ENCODE measurements at places on chromosomes 6 and 20.

DNA sequence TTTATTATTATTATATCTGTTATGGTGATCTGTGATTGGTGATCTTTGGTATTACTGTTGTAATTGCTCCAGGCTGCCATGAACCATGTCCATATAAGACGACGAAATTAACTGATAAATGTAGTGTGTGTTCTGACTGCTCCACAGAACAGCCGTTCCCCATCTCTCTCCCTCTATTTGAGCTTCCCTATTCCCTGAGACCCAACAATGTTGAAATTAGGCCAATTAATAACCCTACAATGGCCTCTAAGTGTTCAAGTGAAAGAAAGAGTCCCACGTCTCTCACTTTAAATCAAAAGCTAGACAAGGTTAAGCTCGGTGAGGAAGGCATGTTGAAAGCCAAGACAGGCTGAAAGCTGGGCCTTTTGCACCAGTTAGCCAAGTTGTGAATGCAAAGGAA, 51.6 kb downstream of the ZFP64 start:
- DNase-seq = no peak

DNA sequence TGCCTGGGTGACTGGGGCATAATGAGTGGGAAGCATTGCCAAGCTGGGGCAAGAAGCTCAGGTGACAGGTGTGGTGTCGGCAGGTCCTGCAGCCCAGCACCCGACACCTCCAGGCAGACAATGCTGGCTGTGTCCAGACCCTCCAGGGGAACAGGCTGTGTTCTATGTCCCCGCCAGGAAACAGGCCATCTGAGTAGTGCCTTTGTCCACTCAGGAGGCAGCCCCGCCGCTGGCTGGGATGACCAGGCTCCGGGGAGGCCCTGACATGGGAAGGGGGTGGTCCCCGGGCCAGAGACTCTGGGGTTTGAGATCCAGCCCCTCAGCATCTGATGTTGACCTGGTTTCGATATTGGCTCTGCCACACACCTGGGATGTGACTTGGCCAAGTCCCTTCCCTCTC, 28.4 kb downstream of the SNPH start:
- no peak for DNase-seq

DNA sequence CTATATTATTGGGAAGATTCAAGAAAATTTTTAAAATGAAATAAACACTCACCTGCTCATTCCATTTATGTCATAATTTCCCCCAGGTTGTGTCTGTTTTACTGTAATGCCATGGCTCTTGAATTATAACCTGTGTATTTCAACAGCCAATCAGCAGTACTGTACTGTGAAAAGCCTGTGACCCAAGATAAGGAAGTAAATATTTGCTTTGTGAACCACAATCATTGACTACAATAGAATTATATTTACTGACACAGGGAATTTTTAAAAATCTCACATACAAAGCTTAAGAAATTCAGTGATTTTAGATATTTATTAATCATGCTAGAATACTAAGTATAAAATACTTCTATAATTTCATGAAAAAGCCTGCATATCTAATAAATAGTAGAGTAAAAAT, 6.0 kb downstream of the RGS17 start:
- no peak for DNase-seq

DNA sequence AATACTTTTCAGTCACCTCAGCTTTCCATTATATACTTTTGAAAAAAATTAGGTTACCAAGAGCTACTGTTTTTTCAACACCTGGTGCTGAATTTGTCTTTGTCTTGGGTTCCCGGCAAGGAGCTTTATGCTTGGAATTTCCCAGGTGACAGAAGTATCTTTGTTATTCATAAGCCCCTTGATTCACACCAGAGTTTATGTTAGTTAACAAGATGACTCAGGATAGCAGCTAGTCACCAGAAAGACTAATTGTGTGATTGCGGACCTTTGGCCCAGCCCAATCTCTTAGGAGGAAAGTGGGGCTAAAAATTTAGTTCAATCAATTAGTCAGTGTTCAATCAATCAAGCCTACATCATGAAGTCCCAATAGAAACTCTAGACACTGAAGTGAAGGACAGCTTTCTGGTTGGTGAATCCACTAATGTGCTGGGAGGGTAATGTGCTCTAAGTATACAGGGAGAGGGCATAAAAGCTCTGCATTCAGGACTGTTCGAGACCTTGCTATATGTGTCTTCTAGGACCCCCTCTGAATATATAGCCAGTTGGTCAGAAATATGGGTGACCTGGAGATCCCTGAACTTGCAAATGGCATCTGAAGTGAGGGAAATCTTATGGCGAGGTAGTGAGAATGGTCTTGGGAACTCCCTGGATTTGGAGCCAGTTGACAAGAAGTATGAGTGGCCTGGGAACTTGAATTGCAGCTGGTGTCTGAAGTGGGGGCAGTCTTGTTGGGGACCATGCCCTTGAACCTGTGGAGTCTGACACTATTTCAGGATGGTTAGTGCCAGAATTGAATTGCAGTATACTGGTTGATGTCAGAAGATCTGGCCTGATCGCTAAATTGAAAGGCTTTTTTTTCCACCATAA, 16.2 kb downstream of the TMEM30A start:
- no peak for DNase-seq

DNA sequence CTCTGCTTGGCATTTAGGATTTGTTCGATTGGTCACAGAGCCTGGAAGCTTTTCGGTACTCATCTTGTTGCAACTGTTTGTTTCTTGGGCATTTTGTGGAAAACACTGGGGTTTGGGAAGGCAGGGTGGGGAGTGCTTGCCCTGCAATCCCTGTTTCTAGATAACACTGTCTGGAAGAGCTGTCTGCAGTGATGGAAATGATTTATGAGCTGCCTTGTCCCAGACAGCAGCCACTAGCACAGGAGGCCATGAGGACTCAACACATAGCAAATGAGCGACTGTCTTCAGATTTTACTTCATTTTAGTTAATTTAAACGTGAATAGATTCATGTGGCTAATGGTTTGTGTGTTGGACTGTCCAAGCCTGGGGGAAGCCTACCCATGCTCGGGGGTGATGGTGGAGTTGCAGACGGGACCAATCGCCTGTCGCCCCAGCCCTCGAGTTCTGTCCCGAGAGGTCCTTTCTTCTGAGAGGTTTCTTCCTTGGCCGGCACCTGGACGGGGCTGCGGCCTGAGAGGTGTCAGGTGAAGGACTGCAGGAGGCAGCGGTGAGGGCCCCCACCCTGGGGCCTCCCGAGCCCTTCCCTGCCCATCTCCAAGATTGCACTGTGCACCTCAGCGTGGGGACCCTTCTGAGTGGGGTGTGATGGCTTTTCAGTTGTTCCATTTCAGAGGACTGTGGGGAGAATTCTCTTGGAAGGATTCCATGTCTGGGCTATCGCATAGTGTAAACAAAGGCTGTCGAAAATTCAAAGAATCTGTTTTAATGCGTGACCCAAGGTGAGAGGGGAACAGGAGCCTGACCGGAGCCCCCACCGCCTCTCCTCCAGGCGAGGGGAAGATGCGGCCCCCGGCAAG, 55.4 kb downstream of the SMOC2 start:
- no peak for DNase-seq

- no peak for DNase-seq
Observed at GRCh38 chr20:48242623-48243022, 457.3 kb upstream of the SULF2 start.

GRCh38 chr6:36326356-36326995, 10.2 kb downstream of the BNIP5 start:
- DNase-seq = no peak

GRCh38 chr6:155143029-155143577, 120.7 kb upstream of the CLDN20 start:
- no peak for DNase-seq

GRCh38 chr6:100554228-100554627, 89.5 kb upstream of the SIM1 start:
- DNase-seq = peak; percentile 13

DNA sequence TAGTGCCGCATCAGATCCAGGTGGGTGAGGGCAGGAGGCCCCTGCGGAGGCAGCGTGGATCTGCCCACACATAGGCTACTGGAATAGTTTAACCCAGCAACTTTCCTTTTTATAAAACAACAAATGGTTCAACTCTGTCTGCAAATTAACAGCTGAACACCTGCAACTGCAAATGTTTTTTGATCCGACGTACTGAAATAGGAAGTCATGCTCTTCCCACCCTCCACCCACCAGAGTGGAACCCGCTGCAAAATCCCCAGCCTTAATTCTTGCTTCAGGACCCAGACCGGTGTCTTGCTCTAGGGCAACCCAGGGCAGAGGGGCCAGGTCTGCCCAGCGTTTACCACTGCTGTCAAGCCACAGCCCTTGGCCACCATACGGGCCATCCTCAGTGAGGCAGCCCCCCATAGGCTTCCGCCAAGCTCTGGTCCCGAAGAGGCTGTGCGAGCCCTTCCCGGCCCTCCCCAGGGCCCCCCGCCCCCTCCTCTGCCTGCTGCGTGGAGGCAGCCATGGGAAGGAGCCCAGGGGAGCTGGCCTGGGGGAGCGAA, 334.3 kb downstream of the ZFAND3 start:
- DNase-seq = no peak

DNA sequence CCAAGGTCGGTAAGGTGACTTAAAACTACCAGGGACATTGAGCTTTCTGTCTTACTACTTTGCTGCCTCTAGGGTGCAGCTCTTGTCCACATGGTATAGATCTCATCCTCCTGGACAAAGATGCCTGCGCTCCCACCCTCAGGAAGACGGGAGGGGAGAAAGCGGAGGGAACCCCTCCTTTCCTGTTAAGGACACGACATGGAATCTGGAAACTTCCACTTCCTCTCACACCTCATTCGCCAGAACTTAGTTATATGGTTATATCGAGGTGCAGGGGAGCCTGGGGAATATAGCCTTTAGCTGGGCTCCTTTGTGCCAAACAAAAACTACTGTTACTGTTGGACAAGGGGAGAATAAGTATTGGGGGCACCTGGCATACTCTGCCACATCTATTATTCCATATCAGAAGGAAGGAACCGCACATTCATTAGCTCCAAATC, 224.3 kb upstream of the TSHZ2 start:
- no peak for DNase-seq

DNA sequence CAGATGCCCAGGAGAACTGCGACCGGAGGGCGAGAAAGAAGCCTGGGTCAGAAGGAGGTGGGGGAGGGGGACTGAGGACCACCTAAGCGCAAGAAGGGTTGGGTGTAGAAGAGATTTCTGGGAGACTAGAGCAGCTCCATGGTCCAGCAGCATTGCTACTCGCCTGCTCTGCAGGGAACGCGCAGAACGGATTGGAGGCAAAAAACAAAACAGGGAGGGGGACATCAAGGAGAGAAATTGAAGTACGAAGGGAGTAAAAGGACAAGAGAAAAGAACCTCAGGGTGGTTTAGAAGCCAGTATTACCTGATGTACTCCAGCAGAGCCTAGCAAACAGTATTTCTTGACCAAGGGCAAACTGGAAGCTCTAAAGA, 537 bp upstream of the GABBR1 start:
- no peak for DNase-seq

GRCh38 chr6:31919624-31920303, 7.8 kb upstream of the C2 start:
- DNase-seq = no peak

DNA sequence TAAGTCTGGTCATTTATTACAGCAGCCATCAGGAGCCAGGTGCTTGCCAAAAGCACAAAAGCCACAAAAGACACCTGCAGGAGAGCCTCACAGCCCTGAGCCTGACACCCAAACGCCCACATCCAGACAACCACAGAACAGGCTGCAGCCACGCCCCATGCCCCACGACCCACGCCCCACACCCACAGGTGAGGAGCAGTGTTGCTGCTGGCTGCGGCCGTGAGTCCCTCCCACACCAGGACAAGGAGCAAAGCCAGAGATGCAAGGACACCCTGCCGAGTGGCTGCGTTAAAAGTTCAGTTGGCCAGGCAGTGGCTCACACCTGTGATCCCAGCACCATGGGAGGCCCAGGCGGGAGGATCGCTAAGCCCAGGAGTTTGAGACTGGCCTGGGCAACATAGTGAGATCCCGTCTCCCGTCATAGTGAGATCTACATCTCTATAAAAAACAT, 43.0 kb downstream of the SLC2A4RG start:
- DNase-seq = no peak

GRCh38 chr6:9612489-9612888, 802.4 kb downstream of the TFAP2A start:
- no peak for DNase-seq

DNA sequence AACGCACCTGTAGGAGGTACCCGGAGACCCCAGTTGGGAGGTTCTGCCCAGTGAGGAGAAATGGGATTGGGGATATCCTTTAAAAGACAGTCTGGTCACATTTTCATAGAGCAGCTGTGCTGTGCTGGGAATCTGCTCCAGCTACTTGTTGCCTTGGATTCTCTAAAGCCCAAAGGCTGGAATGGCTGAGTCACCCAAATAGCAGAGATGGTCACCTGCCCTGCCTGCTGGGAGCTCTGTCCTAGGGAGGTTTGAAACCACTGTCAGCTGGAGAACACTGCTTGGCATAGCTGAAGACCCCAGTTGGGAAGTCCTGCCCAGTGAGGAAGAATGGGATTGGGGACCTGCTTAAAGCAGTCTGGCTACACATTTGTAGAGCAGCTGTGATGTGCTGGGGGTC, 34.8 kb upstream of the TFB1M start:
- no peak for DNase-seq

DNA sequence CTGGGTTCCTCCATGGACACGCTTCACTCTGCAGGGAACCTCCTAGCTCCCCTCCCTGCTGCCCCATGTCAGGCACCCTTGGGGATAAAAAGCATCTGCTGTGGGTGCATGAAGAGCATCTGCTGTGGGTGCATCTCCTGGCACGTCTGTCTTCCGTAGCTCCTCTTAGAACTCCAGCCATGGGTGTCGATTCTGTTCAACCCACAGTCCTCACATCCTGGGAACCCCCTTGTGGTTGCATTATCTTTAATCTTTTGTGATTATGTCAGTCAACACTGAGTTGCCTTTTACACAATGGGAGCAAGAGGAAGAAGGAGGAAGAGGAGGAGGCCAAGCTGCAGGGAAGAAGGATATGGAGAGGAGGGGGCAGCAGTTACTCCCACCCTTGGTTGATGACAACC, 24.1 kb upstream of the CCR6 start:
- no peak for DNase-seq
